GM23338 (cell line): ENCODE measurements at places on chromosomes 2 and 18.

DNA sequence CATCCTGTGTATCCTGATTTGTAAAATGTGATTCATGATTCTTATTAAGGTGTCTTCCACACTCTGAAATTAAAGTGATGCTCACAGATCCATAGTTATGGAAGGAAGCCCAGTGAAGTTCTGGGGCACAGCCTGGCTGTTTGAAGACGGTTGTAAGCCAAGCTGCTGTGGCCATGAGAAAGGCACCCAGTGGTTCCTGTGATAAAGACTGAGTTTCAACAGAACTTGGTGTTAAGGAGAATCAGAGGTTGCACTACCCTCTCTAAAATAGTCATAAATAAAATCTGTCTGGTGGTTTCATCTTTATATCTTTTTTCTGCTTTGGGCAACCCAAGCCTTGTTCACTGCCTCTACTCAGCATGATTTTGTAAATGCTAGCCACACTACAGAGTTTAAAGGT, 32.2 kb upstream of the SPOPL start:
- DNase-seq = no peak

- no peak for DNase-seq
Observed at GRCh38 chr2:202944408-202944807, 32.3 kb downstream of the CARF start.

- no peak for DNase-seq
Observed at GRCh38 chr2:85485815-85486214, 53.2 kb upstream of the MAT2A start.

DNA sequence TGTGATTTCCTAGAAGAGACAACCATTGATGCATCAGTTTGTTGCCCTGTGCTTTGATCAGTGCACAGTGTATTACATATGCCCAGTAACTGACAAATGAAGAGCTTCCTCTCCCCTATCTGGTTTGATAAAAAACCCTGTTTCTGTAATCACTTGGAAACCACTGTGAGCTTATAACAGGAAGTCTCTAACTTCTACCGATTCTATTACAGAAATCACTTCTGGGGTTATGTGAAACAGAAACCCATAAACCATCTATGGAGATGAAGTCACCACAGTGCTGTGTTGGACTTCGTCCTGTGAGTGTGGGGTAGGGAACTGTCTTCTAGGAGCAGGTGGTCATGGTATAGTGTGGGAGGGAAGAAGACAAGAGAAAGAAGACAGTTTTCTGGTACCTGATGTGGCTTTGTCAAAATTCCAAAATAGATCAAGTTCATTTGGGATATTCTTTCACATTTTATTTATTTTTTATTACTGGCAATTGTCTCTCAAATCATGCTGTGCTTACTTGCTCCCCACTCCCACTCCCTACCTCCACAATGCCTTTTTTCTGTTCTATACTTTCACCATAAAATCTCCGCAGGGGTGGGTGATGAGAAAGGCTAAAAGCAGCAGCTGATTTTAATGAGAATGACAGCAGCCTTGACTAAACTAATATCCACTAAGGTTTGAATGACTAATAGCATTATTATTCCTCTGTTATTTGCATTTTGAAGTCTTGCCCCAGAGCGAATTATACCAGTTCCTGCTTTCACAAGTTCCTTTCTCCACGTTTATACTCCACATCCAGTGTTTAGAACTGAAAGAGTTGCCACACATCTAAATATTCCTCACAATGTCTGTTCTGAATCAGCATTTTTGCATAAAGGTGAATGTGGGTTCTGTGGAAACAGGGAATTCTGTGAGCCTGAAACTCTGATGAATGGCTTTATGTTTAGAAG, 41.7 kb upstream of the RND3 start:
- DNase-seq = peak; percentile 10

GRCh38 chr18:45166836-45167551, 448.3 kb upstream of the SLC14A2 start:
- DNase-seq = no peak

GRCh38 chr18:10793730-10794370, 268.0 kb downstream of the NAPG start:
- no peak for DNase-seq

DNA sequence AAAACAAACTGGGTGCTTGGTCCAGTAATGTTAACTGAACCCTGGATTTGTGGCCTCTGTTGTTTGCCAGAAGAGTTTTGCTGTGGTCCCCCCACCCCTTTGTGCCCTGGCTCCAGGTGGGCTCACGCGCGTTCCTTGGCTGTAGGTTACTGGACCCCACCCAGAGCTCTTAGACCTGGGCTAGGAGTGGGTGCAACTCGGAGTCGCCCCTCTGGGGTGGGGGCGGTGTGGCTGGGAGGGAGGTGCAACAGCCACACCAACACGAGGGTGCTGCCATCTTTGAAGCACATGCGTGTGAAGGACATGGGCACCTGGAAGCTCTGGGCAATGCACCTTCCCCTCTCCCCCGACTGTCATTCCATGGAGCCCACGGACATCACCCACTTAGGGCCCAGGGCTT, 92.7 kb downstream of the USP40 start:
- DNase-seq = no peak

DNA sequence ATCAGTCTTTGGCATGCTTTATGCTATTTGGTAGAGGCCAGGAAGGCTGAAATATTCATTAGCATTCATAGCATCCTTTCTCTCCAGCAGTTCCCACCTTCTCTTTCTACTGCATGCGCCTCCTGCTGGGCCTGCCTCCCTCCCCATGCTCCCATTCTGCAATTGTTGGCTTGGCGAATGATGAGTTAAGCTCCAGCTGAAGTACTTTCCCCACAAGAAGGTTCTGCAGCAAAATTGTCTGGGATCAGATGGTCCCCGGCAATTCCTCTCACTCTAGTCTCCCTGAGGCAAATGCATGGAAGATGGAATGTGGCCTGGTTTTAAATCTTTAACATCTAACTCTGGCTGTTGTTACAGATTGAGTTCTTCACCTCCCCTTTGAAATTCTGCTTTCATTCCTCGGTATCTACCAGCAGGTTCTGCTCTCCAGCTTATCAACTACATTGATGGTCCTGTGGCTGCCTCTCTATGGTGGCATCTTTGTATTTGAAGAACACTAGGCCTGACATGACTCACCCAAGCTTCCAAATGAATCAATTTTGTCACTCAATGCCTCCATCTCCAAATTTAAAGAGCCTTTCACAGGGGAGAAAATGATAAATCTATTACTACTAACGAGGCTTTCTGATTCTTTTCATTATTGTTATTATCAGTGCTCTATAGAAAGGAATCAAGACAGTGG, 55.9 kb downstream of the KCTD18 start:
- DNase-seq = peak; percentile 24

DNA sequence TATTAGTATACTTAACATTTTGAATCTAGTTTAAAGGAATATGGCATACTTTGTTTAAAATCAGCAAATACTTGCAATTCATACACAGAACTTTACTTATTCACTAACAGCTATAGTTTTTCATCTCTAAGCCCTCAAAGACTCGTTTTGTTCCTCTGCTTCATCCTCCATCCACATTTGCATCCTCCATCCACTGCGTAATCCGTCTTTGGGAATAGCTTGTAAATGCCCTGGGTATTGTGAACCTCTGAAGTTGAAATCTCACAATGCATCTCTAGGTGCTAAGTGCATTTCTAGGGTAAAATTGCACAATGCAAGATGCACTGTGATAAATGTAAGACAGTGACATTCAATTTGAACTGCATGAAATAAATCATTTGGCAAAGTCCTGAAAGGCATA, 115.8 kb upstream of the CDCA7 start:
- no peak for DNase-seq

GRCh38 chr2:27241761-27242613, 20.9 kb downstream of the SLC30A3 start:
- DNase-seq = no peak

- no peak for DNase-seq
Observed at GRCh38 chr2:229611360-229611759, 103.0 kb downstream of the DNER start.

DNA sequence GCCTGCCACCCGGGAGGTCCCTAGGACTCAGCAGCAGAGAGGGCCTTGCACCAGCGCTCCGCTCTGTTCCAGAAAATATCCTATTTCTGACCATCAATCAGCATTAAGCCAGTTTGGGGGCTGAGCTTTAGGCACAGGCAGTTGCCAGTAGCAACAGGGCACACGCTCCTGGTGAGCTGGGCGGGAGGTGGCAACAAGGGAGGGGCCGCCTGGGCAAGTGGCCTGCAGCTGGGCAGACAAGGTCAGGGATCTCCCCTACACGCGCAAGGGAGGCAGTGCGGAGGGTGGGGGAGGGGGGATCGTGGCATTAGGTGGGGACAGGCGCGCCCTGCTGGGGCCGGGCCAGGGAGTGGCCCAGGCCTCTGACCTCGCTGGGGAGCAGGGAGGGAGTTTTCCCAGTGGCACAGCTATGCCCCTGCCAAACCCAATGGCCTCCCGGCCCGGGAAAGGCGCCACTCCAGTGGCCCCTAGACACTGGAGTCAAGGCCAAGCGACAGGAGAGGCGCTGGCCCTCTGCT, 302.8 kb downstream of the NCKAP5 start:
- peak; percentile 54 for DNase-seq

DNA sequence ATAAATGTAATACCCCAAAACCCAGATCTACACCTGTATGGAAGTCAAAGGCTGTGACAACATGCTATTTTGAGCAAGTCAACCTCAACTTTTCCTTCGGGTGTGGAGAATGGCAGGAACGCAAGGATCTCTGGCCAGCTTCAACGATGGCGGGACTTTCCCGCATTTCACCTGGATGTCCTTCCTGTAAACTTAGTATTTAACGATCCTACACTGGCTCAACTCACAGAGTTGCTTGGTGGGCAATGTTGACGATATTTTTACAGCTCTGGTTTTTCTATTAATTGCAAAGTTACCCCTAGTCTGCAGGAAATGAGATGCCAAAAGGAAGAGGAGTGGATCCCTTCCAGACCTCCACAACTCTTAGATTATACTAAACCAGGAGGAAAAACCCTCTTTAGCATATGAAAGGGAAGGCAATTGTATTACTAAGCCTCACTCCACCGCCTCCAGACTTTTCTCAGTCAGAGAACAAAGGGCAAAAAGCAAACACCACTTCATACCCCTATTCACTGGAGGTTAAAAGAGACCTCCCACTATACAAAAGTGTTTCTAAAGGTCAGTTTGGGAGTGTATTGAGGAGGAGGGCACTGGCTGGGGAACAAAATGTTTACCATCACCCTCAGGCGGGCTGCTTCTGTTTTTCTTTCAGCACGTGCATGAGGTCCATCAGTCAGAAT, 56.5 kb upstream of the ACVR1 start:
- DNase-seq = peak; percentile 97

GRCh38 chr18:74284191-74284979, 7.4 kb downstream of the CYB5A start:
- DNase-seq = no peak

DNA sequence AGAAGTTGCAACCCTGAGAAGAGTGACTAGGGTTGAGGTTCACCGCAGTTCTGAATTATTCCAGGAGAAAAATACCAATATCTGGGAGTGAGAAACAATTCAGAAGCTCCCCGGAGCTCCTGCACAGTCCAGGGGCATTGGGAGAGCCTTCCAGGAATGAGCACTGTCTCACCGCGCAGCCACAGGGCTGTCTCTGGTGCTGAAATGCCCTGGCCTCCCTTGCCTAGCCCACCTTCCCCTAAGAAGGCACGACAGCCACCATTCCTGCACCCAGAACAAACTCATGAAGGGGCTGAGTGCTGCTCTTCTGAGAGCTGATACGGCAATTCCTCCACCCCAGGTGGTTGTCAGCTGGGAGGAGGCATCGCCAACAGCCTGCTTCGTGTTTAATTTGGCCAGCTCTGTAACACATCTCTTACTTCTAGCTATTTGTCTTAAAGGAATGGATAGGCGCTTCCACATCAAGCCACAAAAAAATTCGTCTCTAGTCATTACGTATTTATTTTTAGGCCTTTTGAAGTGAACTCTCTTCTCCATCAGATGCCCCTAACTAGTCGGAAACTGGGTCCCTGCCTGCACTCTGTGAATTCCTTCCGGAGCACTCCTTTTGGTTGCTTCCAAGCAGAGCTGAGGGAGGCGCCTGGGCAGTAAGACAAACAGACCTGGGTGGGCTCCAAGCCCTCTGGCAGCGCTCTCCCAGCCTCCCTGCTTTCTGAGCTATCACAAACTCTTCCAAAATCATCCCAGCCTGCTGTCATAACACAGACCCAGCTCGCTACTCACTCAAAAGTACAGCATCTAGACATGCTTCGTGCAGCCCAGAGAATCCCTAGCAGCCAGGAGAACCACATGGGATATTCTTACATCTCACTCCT, 120.5 kb upstream of the CCDC68 start:
- DNase-seq = no peak

DNA sequence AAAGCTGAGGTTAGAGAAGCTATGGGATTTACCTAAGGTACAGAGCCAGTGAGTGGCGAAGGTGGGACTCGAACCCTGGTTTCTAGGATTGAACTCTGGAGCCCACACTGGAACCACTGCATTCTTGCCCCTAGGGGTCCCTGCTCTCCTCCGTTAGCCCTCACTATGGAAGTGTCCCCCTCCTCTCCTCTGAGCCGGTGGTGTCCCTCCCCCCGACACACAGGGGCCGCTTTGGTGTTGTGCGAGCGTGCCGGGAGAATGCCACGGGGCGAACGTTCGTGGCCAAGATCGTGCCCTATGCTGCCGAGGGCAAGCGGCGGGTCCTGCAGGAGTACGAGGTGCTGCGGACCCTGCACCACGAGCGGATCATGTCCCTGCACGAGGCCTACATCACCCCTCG, 8.5 kb upstream of the GMPPA start:
- peak; percentile 82 for DNase-seq

- DNase-seq = no peak
Observed at GRCh38 chr18:8254654-8255053, 354.6 kb upstream of the RAB12 start.

DNA sequence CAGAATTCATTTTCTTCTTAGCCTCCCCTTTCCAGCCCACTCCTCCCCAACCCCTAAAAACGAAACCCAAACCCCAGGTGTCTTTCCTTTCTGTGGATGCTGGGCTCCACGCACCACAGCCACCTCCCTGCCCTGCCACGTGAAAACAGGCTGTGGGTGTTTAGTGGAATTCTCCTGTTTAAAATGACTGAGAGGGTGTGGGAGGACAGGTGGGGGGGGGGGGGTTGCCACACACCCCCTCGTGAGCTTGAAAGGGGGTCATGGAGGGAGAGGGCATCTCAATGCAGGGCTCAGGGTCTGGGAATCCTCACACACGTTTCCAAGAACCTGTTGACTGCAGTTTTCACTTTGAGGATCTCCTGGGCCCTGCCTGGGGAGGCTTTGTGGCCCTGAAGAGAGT, 110.3 kb downstream of the FAM210A start:
- DNase-seq = no peak

- no peak for DNase-seq
Observed at GRCh38 chr2:66755974-66756373, 321.0 kb downstream of the MEIS1 start.

DNA sequence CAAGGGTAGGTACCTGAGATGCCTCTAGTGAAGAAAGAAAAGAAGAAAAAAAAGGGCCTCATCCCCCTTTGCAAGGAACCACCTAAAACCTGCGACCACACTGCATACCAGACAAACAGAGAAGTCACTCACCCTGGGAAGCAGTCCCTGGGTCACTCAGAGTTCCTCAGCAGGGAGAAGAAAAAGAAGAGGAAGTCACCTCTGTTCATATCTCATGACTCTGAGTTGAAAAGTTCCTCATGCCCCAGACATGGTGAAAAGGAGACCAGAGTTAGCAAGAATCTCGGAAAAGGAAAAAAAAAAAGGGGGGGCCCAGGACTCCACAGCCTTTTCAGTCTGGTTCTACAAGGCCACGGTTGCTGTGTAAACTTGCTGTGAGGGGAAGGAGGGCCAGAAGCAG, 478.4 kb upstream of the NRXN1 start:
- no peak for DNase-seq

GRCh38 chr2:20565101-20565622, 85.7 kb downstream of the HS1BP3 start:
- DNase-seq = no peak
